ENCODE measurements at places on chromosomes 11 and 22.

DNA sequence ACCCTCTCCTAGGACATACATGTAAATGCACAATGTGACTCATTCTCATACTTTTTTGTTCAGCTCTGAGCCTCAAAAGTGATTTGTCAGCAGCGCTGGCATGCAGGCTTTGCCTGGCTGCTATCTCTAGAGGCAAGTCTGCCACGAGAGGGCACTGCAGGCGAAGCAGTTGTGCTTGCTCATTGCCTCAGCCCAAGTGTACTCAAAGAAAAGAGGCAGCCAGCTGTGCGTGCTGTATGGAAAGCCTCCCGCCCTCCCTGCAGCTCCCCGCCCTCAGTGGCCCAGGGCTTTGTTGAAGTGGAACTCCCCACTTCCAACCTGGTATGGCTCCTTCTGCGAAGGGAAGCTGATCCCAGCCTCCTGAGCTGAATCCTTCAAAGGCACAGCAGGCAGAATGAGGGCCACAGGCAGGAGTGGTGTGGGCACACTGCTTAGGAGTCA lies 16.3 kb downstream of the SDHAF2 start:
- DNase-seq, result peak; percentile 83

DNA sequence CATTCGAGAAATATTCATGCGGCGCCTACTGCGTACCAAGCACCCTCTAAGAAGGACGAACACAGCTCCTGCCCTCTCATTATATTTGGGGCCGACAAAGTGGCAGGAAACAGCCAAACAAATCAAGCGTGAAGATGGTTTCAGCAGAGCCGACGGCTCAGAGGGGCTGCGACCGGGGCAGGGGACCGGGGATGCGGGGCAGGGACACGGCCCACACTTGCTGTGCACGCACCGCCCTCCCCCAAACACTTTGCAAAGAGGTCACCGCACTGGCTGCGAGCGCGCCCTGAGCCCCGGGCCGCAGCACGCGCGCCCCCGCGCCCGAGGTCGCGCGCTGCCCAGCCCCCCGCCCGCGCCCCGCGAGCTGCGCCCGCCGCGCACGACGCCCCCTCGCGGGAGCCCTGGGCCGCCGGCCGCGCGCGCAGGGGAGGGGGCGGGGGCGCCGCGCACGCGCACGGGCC lies 255 bp upstream of the SYNGR1 start:
- peak; percentile 27 for DNase-seq

- DNase-seq, result no peak
Measured at GRCh38 chr11:64540428-64540825, 50.6 kb upstream of the SLC22A12 start.

DNA sequence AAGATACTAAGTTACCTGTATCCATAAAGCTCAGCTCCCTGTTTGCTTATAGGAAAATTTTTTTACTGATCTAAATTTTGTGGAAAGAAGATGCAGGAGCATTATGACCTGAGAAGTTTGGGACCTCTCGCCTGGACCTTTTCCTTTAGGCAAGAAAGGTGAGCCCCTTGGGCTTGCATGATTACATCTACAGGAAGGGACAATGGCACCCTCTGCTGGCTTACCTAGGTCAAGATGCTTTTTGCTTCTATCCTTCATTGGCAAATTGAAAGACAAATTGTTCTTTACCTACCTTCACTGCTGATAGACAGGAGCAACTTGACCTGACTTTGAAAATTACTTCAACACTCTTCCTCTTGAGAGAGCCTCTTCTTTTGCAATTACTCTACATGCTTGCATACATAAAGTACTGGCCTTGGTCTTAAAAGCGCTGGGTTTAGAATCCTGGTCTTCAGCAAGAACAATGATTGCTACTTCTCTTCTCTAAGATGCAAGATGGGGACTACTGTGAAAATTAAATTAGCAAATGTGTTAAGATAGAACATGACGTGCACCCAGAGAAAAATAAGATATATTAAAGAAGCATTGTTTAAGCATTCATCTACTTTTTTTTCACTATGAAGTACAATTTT lies 147.2 kb downstream of the TRPC6 start:
- peak; percentile 26 for DNase-seq

DNA sequence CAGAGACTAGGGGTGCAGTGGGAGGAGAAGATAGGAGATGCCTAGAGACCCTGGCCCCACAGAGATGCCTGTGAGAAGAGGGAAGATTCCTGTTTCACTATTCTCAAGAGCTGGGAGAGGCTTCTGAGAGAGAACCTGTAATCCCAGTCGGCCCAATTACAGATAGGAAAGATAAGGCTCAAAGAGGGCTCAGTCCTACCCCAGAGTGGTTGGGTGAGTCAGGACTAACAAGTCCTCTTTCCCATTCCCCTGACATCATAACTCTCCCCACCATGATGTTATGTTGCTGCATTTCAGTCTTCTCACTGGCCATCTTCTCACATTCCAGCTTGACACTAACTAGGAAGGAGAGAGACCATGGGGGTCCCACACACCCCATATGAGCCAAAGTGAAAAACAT lies 17.9 kb downstream of the ARHGEF12 start:
- DNase-seq, result no peak

GRCh38 chr22:30127749-30128166 lies 47.5 kb downstream of the HORMAD2 start:
- DNase-seq, result no peak

DNA sequence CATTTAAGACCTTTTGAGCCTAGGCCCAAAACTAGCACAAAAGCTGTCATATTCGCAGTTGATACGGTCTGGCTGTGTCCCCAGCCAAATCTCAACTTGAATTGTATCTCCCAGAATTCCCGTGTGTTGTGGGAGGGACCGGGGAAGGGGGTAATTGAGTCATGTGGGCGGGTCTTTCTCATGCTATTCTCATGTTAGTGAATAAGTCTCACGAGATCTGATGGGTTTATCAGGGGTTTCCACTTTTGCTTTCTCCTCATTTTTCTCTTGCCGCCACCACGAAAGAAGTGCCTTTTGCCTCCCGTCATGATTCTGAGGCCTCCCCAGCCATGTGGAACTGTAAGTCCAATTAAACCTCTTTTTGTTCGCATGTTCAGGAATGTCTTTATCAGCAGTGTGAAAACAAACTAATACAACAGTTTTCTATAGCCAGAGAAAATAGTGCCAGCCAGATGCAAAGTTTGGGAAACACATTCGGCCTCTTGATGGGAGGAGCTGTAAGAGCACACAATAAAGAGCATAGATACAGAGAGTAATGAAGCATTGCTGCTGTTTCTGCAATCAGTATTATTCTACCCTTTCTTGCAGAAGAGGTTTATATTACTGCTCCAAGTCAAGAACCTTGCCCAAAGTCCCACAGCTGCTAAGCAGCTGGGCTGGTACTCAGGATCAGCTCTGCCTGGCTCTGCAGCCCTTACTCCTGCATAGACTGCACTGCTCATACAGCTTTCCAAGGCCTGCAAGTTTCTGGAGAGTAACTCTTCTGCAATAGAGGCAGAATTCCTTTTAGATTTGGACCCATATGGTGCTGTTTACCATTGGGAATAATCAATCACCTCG lies 2.0 kb upstream of the ZNF195 start:
- DNase-seq, result no peak

GRCh38 chr11:21552911-21553310 lies 640.0 kb upstream of the ANO5 start:
- no peak for DNase-seq

DNA sequence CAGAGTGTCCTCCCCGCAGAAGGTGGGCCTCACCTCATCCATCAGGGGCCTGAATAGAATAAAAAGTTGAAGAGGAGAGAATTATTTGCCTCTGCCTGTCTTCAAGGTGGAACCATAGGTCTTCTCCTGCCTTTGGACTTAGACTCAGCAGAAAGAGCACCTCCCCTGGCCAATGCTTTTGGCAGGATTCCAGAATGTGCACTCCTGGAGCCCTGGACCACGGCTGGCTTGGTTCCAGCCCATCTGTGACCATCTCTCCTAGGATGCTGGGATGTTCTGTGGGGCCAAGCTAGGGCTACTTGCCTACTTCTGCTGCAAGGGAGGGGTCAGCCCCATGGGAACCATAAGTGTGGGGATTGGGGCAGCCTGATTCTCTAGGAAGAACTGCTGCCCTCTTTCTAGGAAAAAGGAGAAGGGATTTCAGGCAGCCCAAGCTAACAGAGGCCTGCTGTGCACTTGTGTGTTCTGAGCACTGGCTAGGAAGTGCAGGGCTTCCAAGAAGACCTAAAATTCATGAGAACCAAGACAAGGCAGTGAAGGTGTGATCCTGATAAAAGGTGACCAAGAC lies 32.2 kb upstream of the SHANK2 start:
- DNase-seq, result no peak

DNA sequence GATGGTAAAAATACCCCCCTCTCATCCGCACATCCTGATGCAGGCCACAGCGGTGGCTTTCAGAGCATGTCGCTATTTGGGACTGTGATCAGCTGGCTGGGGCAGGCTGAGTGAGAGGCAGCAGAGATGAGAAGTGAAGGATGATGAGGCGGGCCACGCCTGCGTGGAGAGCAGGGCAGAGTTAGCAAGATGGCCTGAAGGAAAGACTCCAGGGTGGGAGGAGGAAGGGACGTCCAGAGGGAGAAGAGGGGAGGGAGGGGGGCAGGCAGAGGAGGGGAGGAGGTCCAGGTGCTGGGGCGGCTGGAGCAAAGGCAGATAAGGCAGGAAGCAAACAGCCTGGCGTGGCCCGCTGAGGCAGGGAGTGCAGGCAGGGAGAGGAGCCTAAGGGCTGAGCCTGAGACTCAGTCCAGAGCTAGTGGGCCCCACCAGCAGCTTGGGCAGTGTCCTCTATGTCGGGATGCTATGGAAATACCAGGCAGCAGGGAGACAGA lies 29.1 kb downstream of the LRFN4 start:
- no peak for DNase-seq

DNA sequence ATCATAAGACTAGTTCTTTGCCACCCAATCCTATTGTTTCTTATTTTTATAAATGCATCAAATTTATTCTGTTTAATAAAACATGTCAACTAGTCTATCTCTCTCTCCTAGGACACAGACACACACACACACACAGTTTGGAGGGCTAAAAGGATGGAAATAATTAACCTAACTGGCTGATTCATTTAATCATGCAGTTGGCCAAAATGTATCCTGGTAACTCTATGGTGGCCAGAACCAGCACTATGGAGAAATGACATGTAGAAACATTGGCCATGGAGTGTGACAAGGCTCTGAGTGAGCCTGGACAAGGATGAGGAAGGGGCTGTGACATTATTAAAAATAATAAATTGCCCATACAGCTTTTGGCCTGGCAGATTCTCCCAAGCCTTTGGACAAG lies 64.1 kb downstream of the CLPB start:
- DNase-seq, result no peak

- no peak for DNase-seq
Measured at GRCh38 chr11:114399490-114400215, 658 bp downstream of the C11orf71 start.

GRCh38 chr11:3853899-3854659 lies 1.4 kb upstream of the STIM1 start:
- peak; percentile 85 for DNase-seq

DNA sequence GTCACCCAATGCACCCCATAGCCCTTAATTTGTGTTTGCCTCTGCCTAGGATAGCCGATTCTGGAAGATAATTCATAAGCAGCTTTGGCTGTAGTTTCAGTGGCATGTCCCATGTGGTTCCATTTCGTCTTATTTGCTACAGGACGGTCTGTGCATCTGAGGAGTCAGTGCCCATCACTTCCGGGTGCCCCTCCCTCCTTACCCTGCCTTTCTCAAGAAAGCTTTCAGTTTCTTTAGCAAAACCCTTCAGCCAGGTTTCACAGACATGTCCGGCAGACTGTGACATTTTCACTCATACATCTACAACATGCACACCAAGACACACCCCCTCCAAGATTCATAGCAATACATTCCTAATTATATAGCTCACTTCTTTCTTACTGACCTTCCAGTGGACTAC lies 14.3 kb downstream of the TP53AIP1 start:
- peak; percentile 39 for DNase-seq

DNA sequence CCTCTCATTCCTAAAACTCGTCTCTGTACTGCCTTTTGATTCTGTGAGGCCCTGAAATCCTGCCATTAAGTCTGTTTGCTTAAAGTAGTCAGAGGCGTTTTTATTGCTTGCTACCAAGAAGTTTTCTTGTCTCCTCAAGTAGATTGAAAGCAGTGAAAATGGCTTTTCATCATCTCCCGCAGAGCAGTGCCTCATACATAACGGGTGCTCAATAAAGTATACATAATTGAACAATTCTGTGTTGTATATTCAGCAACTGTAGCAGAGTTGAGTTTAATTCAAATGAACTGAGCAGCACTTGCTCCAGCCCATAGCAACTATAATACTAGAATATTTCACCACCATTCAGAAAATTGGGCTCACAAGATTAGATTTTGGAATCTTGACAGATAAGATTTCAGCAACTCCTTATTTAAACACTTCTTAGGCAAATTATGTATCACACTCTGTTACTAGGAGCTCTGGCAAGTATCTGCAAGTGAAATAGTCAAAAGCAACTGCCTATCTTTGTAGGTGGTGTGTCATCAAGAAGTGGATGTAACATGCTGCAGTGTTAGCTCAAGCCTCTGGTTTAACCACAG lies 20.0 kb downstream of the FIBIN start:
- DNase-seq, result no peak

DNA sequence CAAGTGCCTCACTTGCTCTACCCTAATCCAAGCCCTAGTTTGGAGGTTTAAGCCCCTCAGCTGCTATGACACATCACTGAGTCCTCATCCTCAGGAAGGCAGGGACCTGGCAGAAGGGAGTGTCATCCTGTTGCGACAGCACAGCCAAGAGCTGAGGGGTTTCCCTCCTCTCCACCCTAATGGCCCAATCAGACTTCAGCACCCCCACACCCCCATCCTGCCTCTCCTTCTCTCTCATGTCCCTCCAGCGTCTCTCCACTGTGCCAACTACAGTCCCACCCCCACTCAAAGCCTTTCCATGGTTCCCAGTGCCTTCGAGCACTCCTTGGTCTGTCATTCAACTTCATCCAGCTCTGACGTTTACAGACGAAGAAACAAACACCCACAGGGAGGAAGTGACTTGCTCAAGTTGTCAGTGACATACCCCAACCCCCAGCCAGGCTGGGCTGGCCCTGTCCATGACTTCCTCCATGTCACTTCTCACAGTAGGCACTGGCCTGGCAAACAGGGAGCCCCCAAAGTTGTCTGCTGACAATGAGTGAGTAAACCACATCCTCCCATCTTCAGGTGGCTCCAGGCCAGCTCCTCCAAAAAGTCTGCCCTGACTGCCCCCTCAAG lies 15.6 kb downstream of the ARAP1 start:
- peak; percentile 84 for DNase-seq

DNA sequence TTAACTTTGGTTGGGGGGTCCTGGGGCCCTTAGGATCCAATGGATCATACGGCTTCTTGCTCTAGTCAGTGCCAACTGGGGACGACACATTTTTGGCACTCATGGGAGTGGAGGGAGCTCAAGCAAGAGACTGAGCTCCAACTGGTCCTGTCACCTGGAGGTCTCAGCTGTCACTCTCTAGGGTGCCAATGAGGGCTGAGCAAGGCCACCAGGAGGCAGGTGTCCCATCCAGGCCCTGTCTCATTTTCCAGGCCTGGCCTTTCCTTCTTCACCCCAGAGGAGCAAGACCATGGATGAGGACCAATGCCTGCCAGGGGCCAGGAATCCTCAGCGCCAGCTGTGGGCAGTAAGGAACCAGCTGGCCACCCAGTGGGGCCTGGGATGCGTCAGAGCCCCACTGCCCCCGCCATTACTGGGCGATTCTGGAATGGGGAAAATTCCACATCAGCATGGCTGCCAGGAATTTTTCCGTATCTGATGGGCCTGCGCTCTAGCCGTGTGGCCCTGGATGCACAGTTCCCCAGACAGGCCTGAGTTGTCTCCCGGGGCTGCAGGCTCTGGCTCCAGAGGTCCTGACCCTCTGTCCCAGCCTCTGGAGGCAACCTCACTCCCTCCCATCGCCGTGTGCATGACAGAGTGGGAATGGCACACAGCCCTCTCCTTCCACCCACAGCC lies 669 bp upstream of the GAL3ST1 start:
- no peak for DNase-seq

GRCh38 chr11:13955971-13956421 lies 6.5 kb upstream of the SPON1 start:
- peak; percentile 69 for DNase-seq
